ENCODE measurements at places on chromosomes 11 and 22.

- DNase-seq: no peak
These were observed 21.0 kb upstream of the OR5AK2 start for GRCh38 chr11:56967726-56968125.

GRCh38 chr22:48589901-48590300, 1237.8 kb downstream of the BRD1 start:
- DNase-seq: no peak

GRCh38 chr22:33684087-33684486, 236.2 kb downstream of the LARGE1 start:
- DNase-seq: no peak

GRCh38 chr22:39351689-39352214, 2.0 kb downstream of the SYNGR1 start:
- DNase-seq: no peak

DNA sequence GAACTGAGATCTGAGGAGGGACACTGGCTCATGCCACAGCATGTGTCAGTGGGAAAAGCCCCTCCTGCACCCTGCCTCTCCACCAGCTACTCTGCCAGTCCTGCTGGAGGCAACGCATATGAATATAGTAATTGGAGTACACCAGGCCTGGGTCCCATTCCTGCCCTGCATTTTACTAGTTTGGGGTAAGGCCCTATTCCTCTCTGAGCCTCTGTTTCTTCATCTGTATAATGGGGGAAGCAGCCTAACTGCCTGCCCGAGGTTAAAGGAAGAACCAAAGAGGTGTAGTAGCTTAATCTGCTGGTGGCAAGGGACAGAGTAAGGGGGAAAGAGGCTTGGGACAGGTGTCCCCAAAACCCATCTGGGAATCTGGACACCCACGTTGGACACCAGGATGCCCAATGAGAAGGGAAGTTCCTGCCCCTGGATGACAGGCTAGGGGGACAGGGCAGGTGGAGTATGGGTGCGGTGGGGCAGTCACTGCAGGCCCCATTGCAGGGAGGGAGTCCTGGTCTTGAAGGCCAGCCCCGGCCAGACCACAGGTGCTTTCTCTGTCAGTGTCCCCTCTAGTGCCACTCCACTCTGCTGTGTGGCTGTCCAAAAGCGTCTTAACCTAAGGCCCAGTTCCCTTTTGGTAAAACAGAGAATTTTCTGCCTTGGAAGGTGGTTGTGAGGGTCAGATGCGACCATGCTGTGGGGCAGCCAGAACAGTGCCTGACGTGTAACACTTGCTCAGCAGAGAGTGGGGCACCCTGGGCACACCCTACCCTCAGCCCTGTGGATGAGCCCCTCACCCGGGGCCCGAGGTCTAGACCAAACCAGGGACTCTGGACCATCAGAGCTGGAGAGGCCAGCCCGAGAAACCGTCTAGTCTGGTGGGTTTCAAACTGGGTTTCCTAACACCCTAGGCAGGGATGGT, 11.5 kb downstream of the TSKU start:
- DNase-seq: no peak

GRCh38 chr22:30855266-30855665, 113.3 kb downstream of the MORC2 start:
- DNase-seq: no peak

GRCh38 chr11:65476632-65477148, 22.2 kb upstream of the MALAT1 start:
- DNase-seq: no peak

- peak; percentile 82 for DNase-seq
These were observed 2.2 kb downstream of the SLC25A22 start for GRCh38 chr11:795634-796564.

- DNase-seq: no peak
These were observed 11.1 kb downstream of the SYNGR1 start for GRCh38 chr22:39360674-39361413.

DNA sequence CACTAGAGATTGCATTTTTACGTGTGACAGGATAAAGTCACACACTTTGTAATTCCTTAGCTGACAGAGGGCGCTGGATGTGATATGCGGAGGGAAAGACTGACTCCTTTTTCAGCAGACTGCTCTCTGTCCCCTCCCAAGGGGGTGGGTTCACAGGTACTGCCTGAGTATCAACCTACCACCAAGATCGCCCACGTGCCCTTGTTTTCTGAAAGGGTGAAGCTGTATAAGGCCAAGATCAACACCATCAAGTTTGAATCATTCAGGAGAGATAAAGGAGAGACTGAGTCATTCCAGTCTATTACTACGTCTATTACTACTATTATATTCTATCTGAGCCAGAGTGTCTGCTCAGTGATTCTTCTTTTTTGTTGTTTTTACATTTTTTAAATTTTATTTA, 30.7 kb downstream of the BUD13 start:
- DNase-seq: no peak

DNA sequence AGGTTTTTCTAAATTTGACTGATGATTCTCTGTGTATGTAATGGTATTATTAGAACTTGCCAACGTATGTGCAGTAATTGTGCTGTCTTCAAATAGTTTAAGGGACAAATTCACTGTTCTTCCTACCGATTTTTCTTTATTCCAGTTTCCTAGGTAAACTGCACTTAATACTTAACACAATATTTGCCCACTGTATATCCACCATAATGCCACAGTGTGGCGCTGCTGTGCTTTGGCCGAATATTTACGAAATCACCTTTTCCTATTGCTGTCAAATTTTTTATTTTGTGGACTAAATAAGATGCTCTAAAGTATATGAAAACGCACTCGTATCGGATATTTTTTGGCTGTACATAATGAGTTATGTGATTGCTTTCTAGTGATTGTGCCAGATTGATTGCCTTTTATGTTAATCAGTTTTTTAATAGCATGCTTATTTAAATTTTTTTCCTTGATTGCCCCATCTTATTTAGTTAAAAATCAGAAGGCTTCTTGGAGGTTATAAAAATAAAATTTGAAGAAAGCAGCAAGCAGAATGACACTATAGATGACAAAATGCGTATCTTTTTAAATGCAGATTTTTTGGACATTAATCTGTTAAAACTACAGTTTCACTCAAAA, 10.5 kb downstream of the AASDHPPT start:
- peak; percentile 64 for DNase-seq

GRCh38 chr11:96246718-96247552, 96.1 kb downstream of the MAML2 start:
- no peak for DNase-seq

- no peak for DNase-seq
These were observed 53.0 kb downstream of the CWC15 start for GRCh38 chr11:94920311-94920710.

- no peak for DNase-seq
These were observed 79.2 kb downstream of the STIM1 start for GRCh38 chr11:3934658-3935057.

DNA sequence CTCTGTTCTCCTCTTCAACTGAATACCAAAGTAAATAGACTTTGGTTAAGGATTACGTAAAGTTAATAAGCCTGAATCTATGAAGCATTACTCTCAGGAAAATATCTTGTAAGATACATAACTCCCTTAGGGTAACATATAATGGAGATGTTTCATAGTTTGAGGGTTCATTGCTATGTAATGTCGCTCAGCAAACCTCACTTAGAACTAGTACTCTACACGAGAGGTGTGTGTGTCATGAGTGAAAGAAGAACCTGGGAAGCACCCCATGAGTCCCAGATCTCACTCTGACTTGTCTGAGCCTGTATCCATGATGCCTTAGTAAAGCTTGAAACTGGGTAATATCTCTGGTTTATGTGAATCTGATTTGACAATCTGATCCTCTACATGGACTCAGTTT, 429.5 kb upstream of the ANO3 start:
- no peak for DNase-seq

- no peak for DNase-seq
These were observed 4.3 kb upstream of the PATZ1 start for GRCh38 chr22:31350410-31350863.

DNA sequence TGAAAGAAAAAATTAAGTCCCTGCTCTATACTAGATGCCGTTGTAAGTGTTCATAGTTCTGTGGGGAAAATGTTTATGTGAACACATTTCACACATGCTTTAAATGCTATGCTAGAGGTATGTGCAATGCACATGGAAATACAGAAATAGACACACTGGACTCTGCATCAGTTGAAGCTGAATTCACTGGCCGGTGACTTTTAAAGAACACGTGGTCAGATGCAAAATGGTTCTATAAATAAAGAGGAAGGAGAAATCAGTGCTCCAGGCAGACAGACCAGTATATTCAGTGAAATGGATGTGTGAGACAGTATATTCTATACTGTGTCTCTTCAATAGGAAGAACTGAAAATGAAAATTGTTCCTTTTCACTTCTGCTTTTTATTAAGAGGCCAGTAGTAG, 29.9 kb downstream of the TRPC6 start:
- DNase-seq: no peak

- no peak for DNase-seq
These were observed 75.8 kb downstream of the CTTN start for GRCh38 chr11:70473873-70474690.

GRCh38 chr22:30471616-30472318, at the start of gene SEC14L3:
Gene SEC14L3, minus strand, starts transcription at chr22:30472017. Its CDS starts 59 bp downstream, at chr22:30471958.
- DNase-seq: no peak

DNA sequence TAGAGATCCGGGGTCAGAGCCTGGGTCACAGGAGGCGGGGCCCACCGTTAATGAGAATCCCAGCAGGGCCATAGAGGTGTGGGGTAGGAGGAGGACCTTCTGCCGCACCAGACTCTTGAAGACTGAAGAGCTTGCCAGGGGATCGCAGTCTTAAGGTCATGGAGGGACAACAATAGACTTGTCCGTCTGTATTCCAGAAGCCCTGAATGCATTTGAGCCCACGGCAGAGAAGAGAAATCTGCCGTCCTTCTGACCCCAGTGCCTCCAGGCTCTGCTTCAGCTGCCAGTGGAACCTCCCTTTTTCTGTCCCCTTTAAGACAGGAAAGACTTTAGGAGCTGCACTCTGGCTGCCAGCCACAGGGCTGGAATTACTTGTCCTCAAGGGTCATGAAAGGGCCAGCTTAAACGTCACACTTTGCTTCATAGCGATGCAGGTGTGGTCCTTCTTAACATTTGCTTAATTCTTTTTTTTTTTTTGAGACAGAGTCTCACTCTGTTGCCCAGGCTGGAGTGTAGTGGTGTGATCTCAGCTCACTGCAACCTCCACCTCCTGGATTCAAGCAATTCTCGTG, 15.5 kb upstream of the ST3GAL4 start:
- DNase-seq: no peak

GRCh38 chr11:63837739-63838138, 1.2 kb upstream of the MARK2 start:
- DNase-seq: no peak

DNA sequence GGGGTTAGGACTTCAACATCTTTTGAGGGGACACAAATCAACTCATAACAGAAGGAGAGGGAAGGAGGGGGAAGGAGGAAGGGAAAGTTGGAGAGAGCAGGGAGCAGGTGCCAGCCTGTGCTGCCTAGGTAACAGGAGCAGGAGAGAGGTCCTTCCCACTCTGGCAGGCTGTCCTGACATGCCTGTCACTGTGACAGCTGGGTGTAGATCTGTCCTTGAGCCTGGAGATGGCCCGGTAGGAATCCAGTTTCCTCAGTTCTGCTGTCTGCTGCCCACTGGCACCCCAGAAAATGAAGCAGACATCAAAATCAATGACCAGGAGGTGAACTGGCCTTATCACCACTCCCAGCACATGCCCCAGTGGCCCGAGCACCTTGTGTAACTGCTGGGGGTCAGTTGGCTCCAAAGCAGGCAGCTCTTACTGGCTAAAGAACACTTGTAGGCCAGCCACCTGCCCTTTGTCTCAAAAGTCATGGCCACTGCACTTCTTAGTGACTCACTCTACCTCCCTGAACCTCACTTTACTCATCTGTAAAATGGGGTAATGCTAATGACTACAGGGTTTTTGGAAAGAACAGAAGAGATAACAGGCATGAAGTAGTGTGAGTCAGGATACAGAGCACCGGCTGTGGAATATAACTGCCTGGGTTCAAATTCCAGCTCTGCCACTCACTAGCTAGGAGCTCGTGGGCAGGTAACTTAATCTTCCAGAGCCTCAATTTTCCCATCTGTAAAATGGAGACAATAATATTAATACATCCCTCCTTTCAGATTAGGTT, 8.0 kb upstream of the TSPAN18 start:
- no peak for DNase-seq

DNA sequence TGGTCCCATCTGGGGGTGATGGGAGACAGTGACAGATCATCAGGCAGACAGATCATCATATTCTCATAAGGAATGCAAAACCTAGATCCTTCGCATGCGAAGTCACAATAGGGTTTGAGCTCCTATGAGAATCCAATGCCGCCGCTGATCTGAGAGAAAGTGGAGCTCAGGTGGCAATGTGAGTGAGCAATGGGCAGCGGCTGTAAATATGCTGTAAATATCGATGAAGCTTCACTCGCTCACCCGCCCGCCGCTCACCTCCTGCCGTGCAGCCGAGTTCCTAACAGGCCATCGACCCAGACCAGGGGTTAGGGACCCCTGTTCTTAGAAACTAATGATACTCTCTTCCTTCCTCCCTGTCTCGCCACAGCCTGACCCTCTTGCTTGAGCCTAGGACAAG, 9.4 kb upstream of the PLA2G6 start:
- no peak for DNase-seq

- peak; percentile 85 for DNase-seq
These were observed 117.3 kb downstream of the ETS1 start for GRCh38 chr11:128470081-128470480.

DNA sequence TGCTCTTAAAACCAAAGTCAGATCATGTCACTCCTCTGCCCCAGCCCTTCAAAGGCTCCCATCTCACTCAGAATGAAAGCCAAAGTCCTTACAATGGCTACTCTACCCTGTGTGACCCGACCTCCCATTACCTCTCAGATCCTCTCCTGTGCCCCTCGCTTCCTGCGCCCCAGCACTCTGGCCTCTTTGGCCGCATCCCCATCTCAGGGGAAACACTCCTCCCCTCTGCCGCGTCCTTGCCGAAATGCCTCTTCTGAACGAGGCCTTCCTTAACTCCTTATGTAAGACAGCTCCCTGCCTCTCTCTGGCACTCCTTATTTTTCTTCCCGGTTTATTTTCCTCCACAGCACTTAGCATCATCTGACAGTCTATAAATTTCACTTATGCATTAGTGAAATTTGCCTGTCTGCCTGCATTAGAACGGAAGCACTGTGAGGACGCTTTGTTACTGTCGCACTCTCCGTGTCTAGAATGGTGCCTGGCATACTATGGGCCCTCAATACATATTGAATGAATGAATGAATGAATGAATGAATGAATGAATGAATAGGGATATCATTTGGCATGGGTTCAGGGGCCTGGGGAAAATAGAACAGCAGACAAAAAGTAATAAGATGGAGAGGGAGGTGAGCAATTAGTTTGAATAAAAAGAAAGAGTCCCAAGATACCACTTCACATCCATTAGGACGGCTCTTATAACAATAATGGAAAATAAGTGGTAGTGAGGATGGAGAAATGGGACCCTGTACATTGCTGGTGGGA, 137.8 kb downstream of the CEP164 start:
- no peak for DNase-seq

- DNase-seq: no peak
These were observed 7.1 kb downstream of the DDX6 start for GRCh38 chr11:118783724-118784495.

GRCh38 chr22:28909375-28909774, 26.0 kb downstream of the ZNRF3 start:
- no peak for DNase-seq
